ENCODE measurements at places on chromosomes 4 and X.

- DNase-seq, result no peak
Measured at GRCh38 chr4:105627620-105628019, 75.2 kb downstream of the ARHGEF38 start.

GRCh38 chr4:185878633-185879032, 66.6 kb upstream of the SORBS2 start:
- DNase-seq, result no peak

DNA sequence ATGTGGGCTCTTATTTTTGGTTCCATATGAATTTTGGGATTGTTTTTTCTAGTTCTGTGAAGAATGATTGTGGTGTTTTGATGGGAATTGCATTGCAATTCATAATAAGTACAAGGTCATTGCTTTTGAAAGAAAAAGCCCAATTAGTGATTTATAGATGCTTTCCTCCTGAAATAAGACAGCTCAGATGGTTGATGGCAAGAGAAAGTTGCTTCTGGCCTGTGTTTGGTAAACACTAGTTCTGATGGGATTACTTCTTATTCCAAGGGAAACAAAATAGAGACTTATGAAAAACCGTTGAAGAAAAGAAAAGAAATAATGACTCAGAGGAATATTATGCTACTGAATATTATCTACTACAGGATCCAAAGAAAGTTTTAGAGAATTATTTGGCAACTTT, 144.9 kb downstream of the SPANXA1 start:
- DNase-seq, result no peak

DNA sequence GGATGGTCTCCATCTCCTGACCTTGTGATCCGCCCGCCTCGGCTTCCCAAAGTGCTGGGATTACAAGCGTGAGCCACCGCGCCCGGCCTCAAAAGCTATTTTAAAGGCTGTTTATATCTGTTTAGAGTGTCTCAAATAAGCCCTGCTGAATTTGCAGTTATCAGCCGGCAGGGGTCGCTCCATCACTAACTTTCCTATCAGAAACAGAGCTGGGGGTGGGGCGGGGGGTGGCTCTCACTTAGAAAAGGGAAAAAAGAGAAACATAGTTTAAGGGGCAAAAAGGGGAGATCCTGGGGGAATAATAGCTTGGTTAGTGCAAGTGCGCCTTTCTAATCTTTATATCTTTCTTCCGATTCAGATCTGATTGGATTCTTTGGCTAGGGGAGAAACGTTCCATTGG, 450.7 kb downstream of the UBE2NL start:
- no peak for DNase-seq

DNA sequence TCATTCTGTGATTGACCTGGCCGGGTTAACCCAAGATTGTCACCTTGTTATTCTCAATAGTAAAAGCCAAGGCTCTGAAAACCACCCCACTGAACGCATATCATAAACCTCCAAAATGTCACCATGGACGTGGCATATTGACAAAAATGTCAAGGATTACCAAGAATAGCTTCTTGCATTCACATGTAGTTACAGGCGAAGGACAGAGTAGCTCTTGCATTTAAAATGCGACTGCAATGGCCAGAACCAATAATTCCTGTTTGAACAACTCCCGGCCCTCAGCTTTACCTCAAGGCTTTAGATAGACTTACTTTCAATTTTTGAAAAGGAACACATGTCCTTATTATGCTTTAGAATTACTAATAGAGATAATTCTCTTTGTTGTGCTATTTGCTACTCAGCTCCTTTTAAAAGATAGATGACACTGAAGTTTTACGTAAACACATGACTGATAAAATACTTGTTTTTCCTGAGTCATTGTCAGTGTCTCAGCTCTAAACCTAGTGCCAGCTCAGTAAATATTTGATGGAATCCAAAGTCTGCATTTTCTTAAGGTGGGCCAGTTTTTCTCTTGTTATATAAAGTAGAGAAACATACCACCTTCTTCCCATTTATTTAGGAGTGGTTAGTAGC, 66.3 kb downstream of the CLDN34 start:
- no peak for DNase-seq

DNA sequence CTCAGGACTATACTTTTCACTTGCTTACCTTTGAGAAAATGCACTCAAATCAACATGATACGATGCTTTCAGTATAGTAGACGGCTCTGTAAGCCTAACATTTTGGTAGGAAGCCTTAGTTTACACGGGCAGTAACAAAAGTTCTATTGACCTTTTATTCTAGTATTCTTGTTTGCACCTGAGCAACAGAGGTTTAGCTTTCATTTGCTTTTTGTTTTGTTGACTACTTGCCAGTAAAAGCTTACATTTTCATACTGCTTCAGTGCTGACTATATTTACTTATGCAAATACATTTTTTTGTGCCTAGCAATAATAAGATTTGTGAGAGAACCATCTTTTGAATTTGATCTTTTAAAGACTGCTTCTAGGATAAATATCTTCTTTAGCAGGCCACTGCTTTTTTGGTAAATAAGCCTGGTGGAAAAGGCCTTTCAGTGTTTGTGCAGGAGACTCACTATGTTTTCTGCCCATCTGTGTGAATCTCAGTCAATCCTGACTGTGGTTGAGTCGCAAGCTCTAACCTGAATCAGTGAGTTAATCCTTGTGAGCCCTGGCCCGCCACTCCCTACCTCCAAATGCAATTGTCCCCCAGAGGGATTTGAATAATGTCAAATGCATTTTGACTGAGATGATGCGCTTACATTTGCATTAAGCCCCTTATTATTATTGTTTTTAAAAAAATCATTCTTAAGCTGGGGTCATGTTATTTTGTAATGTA, 21.9 kb downstream of the FHIP1A start:
- no peak for DNase-seq

GRCh38 chr4:25703731-25704388, 48.2 kb downstream of the SLC34A2 start:
- no peak for DNase-seq

DNA sequence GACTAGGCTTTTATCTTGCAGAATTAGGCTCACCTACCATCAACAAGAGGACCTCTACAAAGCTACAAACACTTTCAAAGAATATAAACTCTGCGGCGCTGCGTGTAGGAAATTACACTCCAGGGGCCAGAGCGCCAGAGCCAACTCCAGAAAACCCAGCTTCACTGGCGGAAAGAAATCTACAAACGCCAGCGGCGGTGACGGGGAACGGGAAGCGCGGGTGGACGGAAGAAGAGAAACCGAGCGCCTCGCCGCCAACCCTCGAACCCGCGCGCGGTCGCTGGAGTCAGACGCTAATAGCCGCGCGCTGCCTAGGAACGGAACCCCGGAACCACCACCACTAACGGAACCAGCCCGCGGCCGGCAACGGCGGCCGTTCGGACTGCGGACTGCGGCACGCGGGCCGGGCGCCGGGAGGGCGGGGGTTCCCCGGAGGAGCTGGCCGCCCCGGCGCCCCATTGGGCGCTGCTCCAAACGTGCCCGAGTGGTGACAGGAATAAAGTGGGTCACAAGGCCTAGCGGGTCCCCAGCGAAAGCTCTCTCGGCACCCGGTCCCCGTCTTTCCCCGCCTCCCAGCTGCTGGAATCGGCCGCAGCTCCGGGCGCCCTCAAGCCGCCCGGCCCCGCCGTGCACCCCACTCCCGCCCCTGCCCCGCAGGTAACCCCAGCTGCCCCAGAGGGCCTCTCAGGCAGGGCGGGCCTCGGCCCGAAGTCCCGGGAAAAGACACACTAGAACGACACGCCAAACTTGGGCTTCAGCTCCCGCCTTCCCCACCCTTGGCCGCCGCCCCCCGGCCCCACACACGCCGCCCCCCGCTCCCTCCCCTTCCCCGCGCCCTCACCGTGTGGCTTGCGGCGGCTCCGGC, 836 bp downstream of the CLOCK start:
- DNase-seq, result peak; percentile 70

DNA sequence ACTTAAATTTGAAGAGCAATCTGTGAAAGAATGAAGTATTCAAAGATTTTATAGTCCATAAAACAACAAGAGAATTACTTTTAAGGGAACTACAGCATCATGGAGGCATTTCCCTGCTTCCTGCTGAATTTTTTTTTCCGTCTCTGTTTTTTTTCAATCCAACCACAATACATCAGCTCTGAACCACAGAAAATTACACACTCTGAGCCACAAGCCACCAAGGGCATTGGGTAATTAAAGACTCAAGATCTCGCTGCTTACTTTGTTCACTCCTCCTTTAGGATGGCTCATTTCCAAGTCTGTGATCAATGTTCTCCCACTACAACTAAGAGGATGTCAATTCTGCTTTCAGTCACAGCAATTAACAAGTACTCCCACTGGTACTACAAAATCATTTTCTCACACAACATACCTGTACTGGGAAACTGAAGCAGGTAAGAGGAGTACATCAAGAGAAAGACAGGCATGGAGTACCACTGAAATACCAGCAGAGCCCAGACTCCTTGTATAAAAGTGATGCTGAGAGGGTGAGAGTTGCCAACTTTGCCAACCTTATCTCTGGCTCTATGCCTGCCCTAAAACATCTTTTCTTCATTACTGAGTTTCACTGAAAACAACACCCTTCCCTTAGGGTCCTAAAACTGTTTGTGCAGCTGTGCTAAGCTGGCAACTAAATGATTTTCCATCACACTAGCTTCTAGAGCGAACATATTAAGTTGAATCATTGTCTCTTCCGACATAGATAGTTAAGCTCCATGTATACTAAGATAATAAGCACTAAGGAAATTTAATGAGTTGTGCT, 105.8 kb upstream of the MAGEB18 start:
- no peak for DNase-seq

DNA sequence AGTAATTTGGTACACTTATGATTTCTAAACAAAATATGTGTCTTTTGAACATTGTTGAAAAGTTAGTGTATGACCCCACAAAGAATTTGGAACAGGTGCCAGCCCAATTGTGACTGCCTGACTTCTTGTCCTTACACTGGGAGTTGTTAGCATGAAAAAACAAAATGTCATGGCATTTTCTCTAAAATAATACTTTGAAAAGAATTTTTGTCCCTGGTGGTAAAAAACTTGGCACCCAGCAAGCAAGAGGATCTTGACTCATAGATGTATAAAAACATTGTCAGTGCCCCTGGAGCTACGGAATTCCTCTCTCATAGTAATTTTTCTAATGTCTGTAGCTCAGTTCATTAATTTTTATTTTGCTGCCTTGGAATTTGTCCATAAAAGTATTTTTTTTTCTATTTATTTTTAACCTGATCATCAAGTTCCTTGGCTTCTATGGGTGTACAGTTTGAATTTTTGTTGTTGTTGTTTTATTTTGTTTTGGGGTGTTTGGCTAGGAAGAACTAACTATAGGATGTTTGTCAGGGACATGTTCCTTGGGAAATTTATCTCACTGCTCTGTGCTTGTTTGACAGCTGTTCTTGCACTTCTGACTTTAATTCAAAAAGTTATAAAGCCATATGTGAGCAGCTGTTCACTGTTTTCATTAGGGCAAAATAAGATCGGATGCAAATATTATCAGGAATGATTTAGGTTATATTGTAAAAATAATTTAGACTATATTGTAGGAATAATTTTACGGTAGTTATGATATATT, 95.4 kb upstream of the NUDT6 start:
- no peak for DNase-seq

- no peak for DNase-seq
Measured at GRCh38 chr4:128735714-128736113, 73.8 kb upstream of the JADE1 start.

DNA sequence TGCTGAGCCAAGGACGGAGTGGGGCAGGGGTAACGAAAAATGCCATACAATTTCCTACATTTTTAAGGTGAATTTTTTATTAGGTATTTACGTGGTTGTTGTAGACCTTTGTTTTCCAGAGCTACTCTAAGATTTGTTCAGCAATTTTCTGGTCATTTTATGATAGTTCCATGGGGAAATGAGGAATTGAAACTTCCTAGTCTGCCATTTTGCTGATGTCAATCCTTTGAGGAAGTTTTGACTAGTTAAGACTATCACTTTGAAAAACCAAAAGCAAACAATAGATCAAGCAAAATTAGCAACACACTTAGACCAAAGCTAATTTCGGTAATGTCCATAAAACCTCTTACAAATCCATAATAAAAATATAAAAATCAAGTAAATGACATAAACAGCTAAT, 7.0 kb upstream of the TLR3 start:
- no peak for DNase-seq

- DNase-seq, result no peak
Measured at GRCh38 chr4:76723373-76723772, 174.6 kb downstream of the SOWAHB start.

DNA sequence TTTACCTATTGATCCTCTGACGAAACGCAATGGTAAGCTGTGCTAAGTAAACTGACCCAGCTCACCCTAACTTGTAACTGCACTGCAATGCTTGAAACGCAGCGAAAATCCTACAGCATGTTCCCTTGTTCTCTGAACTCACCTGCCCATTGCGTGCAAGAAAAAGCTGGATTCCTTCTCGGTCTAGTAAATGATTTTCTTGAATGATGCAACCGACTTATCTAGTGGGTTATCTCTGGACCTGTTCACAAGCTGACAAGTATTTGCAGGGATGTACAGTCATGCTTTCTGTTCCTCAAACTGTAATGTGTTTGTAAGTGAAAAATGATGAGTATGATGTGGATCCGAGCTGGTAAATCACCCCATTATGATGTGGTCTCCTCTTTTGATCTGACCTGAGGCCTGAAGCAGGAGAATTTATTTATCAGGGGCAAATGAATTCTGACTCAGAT, 140.1 kb downstream of the BTC start:
- DNase-seq, result no peak

DNA sequence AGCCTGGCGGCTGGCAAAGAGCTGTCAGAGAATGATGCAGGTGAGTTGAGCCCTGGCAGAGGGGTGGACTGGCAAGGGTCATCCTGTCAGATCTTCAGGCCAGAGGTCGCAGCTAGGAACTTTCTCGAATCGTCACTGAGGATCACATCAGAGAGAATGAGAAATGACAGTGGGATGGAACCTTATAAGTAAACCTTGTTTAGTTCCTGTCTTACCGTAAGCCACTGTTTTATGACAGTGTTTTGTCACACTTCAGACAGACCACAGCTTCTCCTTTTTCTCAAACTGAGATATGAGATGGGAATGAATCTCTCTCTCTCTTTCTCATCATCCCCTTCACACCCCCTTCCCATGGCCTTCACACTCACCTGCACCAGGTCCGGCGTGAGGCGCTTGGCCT, 9.3 kb downstream of the DIPK2B start:
- no peak for DNase-seq

- DNase-seq, result no peak
Measured at GRCh38 chrX:38819709-38820108, 18.4 kb downstream of the MID1IP1 start.

Data from T-helper 2 cell (primary cell).